Bronchial smooth muscle cell (primary cell): ENCODE measurements at places on chromosomes 3 and 15. TPM values are rescaled to one million over a fixed set of nuclear protein-coding genes. Genes with fewer than 3 reads are reported as not detected.

The CCRL2 gene
- 0.16 TPM in 1 of 2 replicates, not detected in the other for total RNA-seq

The DAPK2 gene
- 1.2 and 2.4 TPM in 2 replicates for total RNA-seq

The DPPA2 gene
- total RNA-seq: not detected in 2 replicates

The CHRFAM7A gene
- total RNA-seq: 0.32 and 0.69 TPM in 2 replicates

The FILIP1L gene
- 7.6 and 16.2 TPM in 2 replicates for total RNA-seq

The HACD2 gene
- 6.4 and 7.6 TPM in 2 replicates for total RNA-seq

The P3H2 gene
- 2.6 and 4.3 TPM in 2 replicates for total RNA-seq

The CLDN16 gene
- not detected in 2 replicates for total RNA-seq

The STRA6 gene
- total RNA-seq: 0.34 and 0.79 TPM in 2 replicates

The VILL gene
- total RNA-seq: 8.7 and 12.0 TPM in 2 replicates

The ALDH1A2 gene
- total RNA-seq: 1.4 and 1.6 TPM in 2 replicates

The CAV3 gene
- total RNA-seq: not detected in 2 replicates

The MESD gene
- 18.9 and 22.6 TPM in 2 replicates for total RNA-seq

The SCAMP5 gene
- total RNA-seq: 0.52 and 0.79 TPM in 2 replicates
